ENCODE measurements at places on chromosomes 7 and 10.

DNA sequence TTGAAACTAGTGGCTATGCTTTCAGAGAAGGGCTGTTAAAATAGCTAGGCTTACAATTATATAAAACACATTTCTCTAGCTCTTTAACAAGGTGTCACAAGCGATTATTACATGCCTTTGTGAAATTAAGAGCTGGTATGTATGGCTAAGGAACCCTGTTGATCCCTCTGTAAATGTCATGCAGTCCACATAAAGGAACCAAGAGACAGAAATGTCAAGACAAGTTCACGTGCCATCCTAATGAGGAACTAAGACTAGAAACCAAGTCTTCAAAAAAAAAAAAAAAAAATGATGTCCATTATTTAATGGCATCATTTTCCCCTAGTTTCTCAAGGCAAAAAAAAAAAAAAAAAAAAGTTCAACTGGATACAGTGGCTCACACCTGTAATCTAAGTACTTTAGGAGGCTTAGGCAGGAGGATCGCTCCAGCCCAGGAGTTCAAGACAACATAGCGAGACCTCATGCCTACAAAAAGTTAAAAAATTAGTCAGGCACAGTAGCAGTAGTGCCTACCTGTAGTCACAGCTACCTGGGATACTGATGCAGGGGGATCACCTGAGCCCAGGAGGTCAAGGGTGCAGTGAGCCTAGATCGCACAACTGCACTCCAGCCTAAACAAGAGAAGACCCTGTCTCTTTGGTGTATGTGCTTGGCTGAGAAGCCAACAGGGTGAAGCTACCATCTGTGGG, 63.4 kb downstream of the SRPK2 start:
- no peak for DNase-seq

DNA sequence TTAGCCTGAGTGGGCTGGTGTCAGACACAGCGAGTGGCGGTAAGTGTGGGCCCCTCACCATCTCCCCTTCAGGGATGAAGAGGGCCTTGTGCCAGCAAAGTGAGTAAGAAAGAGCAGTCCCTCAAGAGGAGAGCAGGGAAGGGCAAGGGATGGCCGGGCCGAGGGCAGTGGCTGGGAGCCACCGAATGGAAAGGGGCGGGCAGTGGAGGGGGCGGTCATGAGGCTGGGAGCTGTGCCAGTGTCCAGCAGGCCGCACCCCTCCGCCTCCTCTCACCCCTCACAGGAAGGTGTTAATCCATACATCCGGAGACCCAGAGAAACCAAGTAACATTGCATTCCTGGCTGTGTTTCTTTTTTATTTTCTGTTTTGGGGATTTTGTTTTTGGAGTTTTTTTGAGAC, 28.6 kb upstream of the RASGEF1A start:
- no peak for DNase-seq

GRCh38 chr10:93333278-93333978, 148.7 kb downstream of the MYOF start:
- DNase-seq: no peak

- DNase-seq: no peak
These were observed 157.8 kb upstream of the FAM171A1 start for GRCh38 chr10:15528859-15529239.
